ENCODE measurements at places on chromosomes 13 and 19.

DNA sequence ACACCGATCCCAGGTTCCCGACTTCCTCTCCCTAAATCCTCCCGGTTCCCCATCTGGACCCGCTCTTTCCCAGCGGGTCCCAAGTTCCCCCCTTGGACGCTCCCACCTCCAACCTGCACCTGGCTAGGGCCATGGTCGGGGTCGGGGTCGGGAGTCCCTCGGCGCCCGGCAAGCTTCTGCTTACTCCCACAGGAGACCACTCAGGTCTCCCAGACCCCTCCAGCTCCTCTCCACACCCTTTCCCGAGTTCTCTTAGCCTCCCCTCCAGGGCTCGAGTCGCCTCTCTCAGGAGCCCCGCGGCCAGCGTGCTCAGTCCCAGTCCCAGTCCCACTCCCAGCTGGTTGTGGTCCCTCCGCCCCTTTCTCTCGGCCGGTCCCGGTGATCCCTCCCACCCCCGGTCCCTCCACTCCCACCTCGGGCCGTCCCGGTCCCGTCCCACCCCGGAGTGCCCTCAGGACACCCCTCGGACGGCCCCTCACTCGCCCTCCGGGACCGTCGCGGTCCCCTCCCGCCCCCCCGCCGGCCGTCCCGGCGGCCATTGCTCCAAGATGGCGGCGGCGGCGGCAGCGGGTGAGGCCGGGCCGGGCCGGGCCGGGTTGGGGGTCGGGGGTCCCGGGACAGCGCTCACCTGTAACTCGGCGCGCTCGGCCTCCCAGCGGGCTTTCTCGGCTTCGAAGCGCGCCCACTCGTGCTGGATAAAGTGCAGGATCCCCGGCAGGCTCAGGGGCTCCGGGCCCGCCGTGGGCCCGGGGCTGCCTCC is at the start of gene FKRP:
Gene FKRP (plus strand): TSS at position 537 of the 760 bp plus-strand sequence. CDS start 9,394 bp downstream, outside the sequence.
- peak; percentile 31 for DNase-seq

DNA sequence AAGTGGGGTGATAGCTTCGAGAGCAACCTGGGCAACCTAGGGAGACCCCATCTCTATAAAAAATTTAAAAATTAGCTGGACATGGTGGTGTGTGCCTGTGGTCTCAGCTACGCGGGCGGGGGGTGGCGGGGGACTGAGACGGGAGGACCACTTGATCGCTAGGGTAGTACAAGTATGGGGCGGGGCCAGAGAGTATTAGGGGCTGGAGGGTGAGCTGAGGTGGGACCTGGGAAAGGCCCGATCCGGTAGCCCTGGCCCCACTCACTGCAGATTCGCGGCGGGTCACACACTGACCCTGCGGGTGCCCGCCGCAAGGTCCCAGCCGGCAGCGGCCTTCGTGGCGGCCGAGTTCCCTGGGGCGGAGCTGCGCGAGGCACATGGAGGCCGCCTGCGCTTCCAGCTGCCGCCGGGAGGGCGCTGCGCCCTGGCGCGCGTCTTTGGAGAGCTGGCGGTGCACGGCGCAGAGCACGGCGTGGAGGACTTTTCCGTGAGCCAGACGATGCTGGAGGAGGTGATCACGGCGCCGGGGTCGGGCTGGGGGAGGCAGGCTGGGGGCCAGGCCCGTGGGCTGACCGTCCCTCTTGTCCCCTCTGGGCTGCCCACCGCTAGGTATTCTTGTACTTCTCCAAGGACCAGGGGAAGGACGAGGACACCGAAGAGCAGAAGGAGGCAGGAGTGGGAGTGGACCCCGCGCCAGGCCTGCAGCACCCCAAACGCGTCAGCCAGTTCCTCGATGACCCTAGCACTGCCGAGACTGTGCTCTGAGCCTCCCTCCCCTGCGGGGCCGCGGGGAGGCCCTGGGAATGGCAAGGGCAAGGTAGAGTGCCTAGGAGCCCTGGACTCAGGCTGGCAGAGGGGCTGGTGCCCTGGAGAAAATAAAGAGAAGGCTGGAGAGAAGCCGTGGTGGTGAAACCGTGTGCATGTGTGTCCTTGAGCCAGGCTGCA is 2.0 kb upstream of the ARHGAP45 start:
- DNase-seq = peak; percentile 67

DNA sequence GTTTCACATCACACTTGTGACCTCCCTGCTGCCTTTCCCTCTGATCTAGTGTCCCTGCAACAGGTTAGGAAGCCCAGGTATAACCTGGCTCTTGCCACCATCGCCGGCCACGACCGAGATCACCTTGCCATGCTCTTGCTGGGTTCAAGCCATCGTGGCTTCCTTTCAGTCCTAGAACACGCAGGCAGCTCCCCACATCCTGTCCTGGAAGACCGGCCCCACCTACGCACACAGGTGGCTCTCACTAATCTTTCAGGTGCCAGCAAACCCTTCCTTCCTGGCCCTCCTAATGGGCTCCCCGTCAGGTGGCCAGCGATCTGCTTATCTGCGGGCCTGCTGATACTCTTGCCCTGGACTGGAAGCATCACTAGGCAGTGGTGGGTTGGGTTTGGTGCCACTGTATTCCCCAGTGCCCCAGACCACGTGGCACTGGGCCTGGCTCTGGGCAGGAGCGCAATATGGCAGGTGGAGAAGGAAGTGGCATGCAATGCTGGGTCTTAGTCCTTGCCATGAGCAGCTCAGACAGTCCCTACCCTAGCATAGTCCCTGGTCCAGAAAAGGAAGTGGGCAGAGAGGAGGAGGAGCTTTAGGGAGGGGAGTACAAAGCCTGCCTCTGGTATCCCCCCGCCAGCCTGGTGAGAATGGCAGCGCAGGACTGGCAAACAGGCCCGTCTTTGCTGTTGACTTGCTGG is 11.8 kb downstream of the PPP1R37 start:
- no peak for DNase-seq

- DNase-seq = no peak
These were observed 1423.8 kb upstream of the MIR17HG start for GRCh38 chr13:89923736-89924135.

DNA sequence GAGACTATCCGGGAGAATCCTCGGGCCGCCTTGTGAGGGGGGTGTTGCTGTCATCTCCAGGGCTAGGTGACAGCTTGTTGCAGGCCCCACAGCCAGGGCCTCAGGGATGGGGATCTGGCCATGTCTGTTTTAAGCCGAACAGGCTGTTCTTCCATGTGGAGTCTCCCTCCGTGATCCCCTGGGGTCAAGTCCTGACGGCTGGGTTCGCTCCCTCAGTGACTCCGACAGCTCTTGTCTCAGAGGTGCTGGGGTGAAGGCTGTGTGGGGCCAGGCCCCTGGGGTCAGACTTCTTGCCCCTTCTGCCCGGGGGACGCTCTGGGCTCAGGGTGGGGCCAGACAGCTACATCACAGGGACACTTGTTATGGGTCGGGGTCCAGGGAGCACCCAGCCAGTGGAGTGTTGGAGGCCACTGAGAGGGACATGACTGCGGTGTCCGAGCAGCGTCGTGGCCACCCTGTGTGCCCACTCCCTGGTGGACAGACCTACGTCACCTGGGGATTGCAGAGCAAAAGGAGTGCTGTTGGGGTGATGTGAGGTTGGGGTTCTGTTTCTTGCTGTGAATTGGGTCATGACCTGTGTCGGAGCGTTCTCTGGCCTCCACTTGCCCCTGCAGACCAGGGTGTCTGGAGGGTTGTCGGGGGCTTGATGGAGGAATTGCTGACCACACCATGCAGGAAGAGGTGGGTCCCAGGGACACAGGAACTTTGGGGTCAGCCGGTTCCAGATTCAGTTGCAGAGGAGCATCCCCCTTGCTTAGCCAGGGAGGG is 21.5 kb downstream of the EPN1 start:
- DNase-seq = no peak

DNA sequence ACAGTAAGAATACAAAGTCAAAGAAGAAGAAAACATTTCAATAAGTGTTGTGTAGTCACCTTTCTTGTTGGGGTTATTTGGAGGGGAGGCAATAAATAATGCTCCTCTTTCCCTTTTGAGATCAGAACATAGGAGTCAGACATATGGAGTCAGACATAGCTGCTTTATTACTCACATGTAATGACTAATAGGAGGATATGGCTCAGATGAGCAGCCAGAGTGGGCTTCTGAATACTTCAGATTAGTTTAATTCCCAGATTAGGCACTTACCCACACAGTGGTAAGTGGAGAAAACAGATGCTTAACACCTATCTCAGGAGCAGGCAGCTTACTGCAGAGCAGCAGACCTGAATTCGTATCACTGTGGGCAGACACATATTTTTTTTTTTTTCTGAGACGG is 31.7 kb upstream of the C1QTNF9B start:
- DNase-seq = no peak

GRCh38 chr19:28874742-28875141 is 338.2 kb downstream of the UQCRFS1 start:
- DNase-seq = no peak

DNA sequence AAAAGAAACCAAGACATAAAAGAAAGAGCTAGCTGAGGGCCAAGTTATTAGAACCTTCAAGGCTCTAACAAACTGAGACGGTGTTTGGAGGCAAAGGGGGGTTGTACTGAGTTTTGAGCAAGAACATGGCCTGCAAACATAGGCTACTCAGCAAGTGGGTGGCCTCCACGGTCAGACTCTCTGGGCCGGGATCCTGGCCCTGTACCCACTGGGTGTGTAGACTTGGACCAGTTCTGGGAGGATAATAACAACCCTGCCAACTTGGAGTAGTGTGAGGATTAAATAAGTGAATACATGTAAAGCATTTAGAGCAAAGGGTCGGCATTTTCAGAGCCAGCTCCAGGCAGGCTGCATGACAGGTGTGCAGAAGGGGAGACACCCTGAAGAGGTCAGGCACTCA is 56.1 kb upstream of the TNFRSF19 start:
- no peak for DNase-seq

DNA sequence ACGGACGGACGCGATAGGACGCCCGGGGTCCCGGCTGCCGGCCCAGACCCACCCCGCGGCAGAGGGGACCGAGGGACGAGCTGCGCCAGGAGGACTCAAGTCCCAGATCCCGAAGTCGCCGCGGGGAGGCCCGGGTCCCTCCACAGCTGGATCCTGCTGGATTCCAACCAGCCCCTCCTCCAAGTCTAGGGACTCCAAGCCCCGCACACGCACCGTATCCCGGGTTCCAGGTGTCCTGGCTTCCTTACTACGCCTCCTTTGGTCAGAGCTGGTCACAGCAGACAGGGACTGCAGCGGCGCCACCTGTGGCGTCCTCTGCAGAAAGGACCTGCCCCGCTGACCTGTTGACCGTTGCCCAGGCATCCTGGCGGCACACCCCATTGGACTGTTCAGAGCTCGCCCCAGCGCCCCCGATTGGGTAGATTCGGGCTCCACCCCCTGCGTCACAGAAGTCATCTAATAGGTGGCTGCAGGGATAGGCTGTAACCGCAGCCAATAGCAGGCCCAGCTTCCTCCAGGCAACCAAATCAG is 29.0 kb upstream of the ZNF709 start:
- DNase-seq = no peak

GRCh38 chr13:35964863-35965180 is 166.4 kb downstream of the DCLK1 start:
- DNase-seq = no peak

DNA sequence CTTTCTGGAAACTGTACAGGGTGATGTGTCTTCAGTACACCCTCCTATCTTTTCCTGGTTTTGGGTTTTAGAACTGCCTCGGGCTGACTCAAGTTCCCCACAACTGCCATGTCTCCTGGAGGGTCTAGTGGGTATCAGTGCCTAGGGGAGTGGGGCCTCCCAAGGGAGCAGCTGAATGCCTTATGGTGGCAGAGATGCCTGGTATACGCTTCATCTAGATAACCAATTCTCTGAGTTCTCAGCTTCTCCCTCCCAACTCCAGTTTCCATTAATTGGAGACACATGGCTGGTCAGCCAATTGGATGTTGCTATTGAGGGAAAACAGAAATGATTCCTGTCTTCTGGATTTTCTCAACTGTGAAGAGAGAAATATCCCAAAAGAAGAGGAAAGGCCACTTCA is 12.8 kb downstream of the ZNF439 start:
- no peak for DNase-seq

GRCh38 chr13:73273745-73274144 is 214.9 kb downstream of the KLF5 start:
- no peak for DNase-seq

DNA sequence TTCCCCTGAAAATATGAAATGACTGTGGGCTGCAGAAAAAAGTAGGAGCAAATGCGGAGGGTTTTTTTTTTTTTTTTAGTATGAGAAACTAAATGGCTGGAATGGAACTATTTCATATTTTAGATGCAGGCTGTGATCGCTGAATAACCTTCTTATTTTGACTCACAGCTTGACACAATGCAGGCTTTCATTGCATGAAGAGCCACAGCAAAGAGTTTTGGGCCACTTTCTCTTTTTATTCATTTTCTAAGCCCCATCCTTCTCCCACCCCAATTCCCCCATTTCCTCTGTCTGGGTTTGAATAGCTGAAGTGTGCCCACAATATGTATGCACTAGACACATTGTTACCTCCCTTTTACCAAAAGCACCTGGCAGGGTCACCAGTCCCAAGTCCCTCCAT is 125.9 kb downstream of the COG6 start:
- no peak for DNase-seq

GRCh38 chr19:8355631-8356402 is 8.1 kb upstream of the ANGPTL4 start:
- DNase-seq = no peak

All from stimulated activated CD4-positive, alpha-beta T cell treated with anti-CD3 and anti-CD28 coated beads, Interleukin-4, amount 100 ng/mL, for 48 hours (primary cell).